ENCODE measurements at places on chromosomes 11 and 22. TPM values are rescaled to one million over a fixed set of nuclear protein-coding genes. Genes with fewer than 3 reads are reported as not detected.

KCNJ5 gene
- total RNA-seq, result 0.12 TPM

YWHAH gene
- total RNA-seq, result 117 TPM

DEUP1 gene
- total RNA-seq, result under 0.01 TPM

APOL4 gene
- 2.9 TPM for total RNA-seq

EPS8L2 gene
- total RNA-seq, result 31.7 TPM

SCGB1D2 gene
- total RNA-seq, result not detected

KCNJ4 gene
- not detected for total RNA-seq

LARGE2 gene
- total RNA-seq, result not detected

SEC14L2 gene
- total RNA-seq, result 15.1 TPM

MMP8 gene
- 2.3 TPM for total RNA-seq

APOL6 gene
- total RNA-seq, result 53.9 TPM

FAM76B gene
- total RNA-seq, result 19.1 TPM

VSIG2 gene
- not detected for total RNA-seq

PLEKHB1 gene
- total RNA-seq, result 0.16 TPM

TRPT1 gene
- 38.6 TPM for total RNA-seq

TESMIN gene
- total RNA-seq, result 0.24 TPM

OSBP2 gene
- 2.9 TPM for total RNA-seq

SYNGR1 gene
- 12.2 TPM for total RNA-seq

OR51B4 gene
- not detected for total RNA-seq

MS4A6E gene
- not detected for total RNA-seq

NXPE2 gene
- total RNA-seq, result 0.16 TPM

FGF19 gene
- total RNA-seq, result not detected

SCGB2A2 gene
- not detected for total RNA-seq

IGF2 gene
- 1.9 TPM for total RNA-seq

CASP1 gene
- 11.4 TPM for total RNA-seq

AQP11 gene
- 0.85 TPM for total RNA-seq

ENTHD1 gene
- total RNA-seq, result not detected

DAGLA gene
- total RNA-seq, result 2.2 TPM

ZBTB16 gene
- total RNA-seq, result 0.16 TPM

MRGPRE gene
- total RNA-seq, result not detected

CTSF gene
- total RNA-seq, result 37.2 TPM

TRIM6 gene
- total RNA-seq, result 8.3 TPM

KIRREL3 gene
- 6.0 TPM for total RNA-seq

Measured in hair follicle dermal papilla cell (primary cell).